Activated T-cell treated with anti-CD3 and anti-CD28 coated beads, Interleukin-2, amount 50 U/mL, for 4 hours (primary cell): ENCODE measurements at places on chromosomes 2 and 18. TPM values are rescaled to one million over a fixed set of nuclear protein-coding genes. Genes with fewer than 3 reads are reported as not detected.

The PMAIP1 gene
- 79.7 TPM for total RNA-seq

The TACR1 gene
- not detected for total RNA-seq

The ATOH8 gene
- total RNA-seq: not detected

The XDH gene
- not detected for total RNA-seq

The CXCR1 gene
- total RNA-seq: not detected

The ZRANB3 gene
- total RNA-seq: 5.0 TPM

The MATN3 gene
- not detected for total RNA-seq

The ASAP2 gene
- total RNA-seq: 0.22 TPM

The ABCG8 gene
- total RNA-seq: not detected

The IL1RL2 gene
- total RNA-seq: 0.60 TPM

The CRYGC gene
- total RNA-seq: not detected

The MOCOS gene
- total RNA-seq: 0.03 TPM
